Endodermal cell (in vitro differentiated cells): ENCODE measurements at places on chromosomes 16 and 17.

- no peaks in the 10 kb centered on the region for H3K4me1 ChIP-seq
- no peak overlapping the region for H3K4me3 ChIP-seq
- H3K27ac ChIP-seq: no peak overlapping the region
- H3K27me3 ChIP-seq: no peaks in the 10 kb centered on the region
- no peak for DNase-seq
Measured at GRCh38 chr17:16866436-16866835, 105.5 kb downstream of the TNFRSF13B start.

DNA sequence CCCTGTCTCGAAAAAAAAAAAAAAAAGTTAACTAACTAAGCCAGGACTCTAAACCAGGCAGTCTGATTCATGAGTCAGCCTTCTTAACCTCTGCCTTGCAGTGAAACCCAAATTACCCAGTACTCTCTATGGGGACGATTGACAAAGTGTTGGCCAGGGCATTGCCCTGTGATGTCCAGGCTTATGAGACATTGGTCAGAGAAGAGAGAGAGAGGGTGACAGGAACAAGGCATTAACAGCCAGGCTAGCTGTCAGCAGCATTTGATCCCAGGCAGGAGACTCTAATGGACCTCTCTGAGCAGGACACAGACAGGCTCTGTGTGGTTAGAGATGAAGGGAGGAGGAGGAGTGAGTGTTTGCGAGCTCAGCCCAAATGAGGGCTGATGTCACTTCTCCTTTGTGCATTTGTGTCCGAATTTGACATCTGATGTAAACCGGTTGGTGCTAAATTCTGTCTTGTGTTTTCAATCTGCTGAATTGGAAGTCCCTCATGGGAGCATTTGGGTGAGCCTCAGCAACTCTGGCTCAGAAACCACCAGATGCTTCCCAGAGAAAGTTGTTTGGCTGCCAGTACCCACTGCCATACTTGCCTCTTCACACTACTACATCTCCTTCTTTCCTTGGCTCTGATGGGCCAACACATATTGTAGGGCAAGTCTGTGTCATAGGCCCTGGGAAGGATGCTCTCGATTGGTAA is 4.3 kb upstream of the MYL4 start:
- no peak for DNase-seq
- H3K27me3 ChIP-seq: no peaks in the 10 kb centered on the region
- H3K27ac ChIP-seq: no peak overlapping the region

DNA sequence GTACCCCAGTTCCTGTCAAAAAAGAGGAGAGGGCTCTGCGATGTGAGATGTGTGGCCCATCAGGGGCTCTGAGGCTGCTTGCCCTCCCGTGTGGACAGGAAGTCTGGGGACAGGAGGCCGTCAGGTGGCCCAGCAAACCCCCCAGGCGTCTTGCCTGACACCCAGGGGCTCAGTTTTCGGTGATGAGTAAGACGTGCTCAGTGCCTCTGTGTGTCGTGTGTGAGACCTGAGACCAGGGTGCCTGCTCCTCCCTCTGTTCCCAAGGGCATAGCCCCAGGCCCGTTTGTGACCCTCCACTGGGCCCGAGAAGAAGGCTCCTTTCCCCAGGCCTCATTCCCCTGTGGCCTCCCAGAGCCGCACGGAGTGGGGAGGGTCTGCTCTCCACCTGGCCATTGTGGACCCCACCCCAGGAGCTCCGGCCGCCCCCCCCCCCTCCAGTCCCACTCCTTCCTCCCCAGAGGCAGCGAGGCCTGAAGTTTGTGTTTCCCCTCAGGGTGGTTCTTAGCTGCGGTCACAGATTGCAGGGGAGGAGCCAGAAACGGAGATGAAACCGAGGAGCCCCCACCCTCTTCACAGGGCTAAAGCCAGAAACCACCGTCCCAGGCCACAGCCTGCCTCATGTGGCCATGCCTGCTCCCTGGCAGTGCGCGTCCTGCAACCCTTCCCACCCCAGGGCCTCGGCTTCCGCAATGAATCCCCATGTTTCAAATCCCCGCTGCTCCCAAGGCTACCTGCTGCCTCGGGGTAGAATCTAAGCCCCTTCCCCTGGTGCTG is 4.9 kb upstream of the ACTG1 start:
- H3K4me3 ChIP-seq: peak overlapping the region; percentile 93

DNA sequence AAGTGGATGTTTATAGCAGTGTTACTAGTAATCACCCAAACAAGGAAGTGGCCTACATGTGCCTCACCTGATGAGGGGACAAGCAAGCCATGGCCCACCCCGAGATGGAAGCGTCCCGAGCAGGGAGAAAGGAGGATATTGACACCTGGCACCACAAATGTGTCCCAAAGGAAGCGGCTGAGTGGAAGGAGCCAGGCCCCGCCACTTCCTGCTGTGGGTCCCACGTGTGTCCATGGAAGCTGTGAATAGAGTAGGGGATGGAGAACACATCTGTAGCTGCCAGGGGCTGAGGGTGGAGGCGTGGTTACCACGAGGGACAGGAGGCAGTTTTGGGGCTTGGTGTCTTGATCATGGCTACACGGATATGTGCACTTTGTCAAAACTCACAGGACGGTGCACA is 49.2 kb downstream of the KCNJ12 start:
- H3K27me3 ChIP-seq: no peaks in the 10 kb centered on the region
- no peaks in the 10 kb centered on the region for H3K36me3 ChIP-seq
- no peak overlapping the region for H3K4me3 ChIP-seq
- peak; percentile 38 for DNase-seq
- H3K4me1 ChIP-seq: no peaks in the 10 kb centered on the region

DNA sequence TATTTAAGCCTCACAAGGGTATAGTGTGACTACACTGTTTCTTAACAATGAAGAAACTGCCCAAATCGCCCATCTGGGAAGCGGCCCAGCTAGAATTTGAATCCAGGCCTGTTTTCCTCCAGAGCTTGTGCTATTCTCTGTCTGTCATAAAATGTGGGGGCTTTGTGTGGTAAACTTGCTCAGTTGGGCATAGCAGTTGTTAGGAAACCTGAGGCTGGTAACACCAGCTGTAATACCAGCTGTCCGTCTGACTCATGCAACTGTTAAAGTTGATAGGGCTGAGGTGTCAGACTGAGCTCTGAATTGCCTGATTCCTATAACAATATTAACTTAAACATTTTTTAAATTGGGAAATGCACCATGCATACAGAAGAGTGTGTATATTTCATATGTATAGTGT is 9.3 kb downstream of the NOD2 start:
- no peak overlapping the region for H3K27ac ChIP-seq
- H3K4me1 ChIP-seq: no peaks in the 10 kb centered on the region
- no peak for DNase-seq
- H3K4me3 ChIP-seq: no peak overlapping the region

DNA sequence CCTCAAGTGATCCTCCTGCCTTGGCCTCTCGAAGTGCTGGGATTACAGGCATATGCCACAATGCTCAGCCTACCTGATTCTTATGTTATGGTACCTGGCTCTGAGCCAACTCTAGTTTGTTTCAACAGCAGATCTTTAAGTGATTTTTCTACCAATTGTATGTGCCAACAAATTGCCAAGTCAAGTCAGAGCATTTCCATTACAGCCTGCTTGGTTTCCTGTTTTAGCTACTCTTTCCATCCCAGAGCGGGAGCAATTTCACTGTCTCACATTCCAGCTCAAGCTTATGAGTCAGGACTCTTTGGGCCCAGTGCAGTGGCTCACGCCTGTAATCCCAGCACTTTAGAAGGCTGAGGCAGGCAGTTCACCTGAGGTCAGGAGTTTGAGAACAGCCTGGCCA is 30.8 kb upstream of the RBBP6 start:
- H3K27me3 ChIP-seq: peaks cover 8% of the 10 kb centered on the region
- no peaks in the 10 kb centered on the region for H3K4me1 ChIP-seq
- H3K36me3 ChIP-seq: no peaks in the 10 kb centered on the region
- no peak overlapping the region for H3K27ac ChIP-seq

DNA sequence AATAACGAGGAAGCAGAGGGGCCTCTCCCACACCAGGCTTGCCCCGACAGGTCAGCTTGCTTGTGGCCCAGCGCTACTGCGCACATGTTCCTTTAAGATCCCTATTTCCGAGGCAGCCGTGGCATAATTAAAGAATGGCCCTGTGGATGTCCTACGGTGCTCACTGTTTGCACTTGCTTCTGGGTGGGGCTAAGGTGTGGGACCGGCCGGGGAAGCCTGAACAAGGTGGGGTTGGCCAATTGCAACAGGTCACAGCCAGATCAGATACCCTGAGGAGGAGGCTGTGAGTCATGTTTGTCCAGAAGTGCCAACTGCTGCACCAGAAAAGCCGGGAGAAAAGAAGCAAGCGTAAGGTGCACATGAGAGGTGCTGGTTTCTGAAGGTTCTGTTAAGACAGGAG is 158.5 kb upstream of the CACNG5 start:
- H3K4me3 ChIP-seq: no peak overlapping the region
- no peak overlapping the region for H3K27ac ChIP-seq
- H3K27me3 ChIP-seq: no peaks in the 10 kb centered on the region
- no peaks in the 10 kb centered on the region for H3K4me1 ChIP-seq
- H3K36me3 ChIP-seq: no peaks in the 10 kb centered on the region

GRCh38 chr16:53111078-53111791 is 56.4 kb downstream of the CHD9 start:
- H3K4me1 ChIP-seq: peaks cover 6% of the 10 kb centered on the region
- H3K27ac ChIP-seq: no peak overlapping the region
- no peak for DNase-seq
- H3K4me3 ChIP-seq: peak overlapping the region; percentile 39
- no peaks in the 10 kb centered on the region for H3K36me3 ChIP-seq

DNA sequence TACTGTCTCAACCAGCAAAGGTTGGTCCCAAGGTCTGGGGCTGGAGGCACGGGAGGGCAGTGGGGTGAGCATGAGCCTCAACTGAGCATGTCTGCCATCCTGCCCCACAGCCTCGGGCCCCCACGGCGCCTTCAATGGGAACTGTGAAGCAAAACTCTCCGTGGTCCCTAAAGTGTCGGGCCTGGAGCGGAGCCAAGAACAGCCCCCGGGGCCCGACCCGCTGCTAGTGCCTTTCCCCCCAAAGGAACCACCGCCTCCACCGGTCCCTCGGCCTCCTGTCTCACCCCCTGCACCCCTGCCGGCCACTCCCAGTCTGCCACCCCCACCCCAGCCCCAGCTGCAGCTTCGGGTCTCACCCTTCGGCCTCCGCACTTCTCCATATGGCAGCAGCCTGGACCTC is 4.2 kb downstream of the FBRS start:
- peaks cover 64% of the 10 kb centered on the region for H3K36me3 ChIP-seq
- DNase-seq: no peak
- H3K27me3 ChIP-seq: no peaks in the 10 kb centered on the region
- H3K27ac ChIP-seq: no peak overlapping the region
- H3K4me3 ChIP-seq: no peak overlapping the region

DNA sequence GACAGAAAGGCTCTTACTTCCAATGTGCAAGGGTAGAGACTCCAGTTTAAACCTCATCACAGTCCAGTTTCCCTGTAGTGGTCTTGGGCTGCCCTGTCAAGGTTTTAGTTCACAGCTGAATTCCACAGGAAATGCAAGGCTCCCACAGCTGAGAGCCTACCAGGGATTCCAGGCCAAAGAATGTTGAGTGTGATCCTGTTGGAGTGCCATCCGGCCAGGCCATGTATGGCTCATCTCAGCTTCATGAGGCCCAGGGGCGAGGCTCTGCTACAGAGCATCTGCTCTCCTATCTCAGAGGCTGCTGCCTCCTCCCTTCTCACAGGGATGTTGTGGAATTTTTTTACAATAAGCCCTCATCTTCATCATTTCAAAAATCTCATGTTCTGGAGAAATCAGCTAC is 239.8 kb upstream of the CCL2 start:
- DNase-seq: peak; percentile 49
- no peaks in the 10 kb centered on the region for H3K27me3 ChIP-seq
- no peak overlapping the region for H3K27ac ChIP-seq
- no peaks in the 10 kb centered on the region for H3K4me1 ChIP-seq
- no peak overlapping the region for H3K4me3 ChIP-seq

- H3K36me3 ChIP-seq: no peaks in the 10 kb centered on the region
- H3K27ac ChIP-seq: no peak overlapping the region
- H3K27me3 ChIP-seq: no peaks in the 10 kb centered on the region
- DNase-seq: no peak
- H3K4me3 ChIP-seq: no peak overlapping the region
Measured at GRCh38 chr16:63467513-63467912, 1431.3 kb upstream of the CDH8 start.

- no peaks in the 10 kb centered on the region for H3K27me3 ChIP-seq
- no peak overlapping the region for H3K4me3 ChIP-seq
- no peak overlapping the region for H3K27ac ChIP-seq
- DNase-seq: peak; percentile 73
- peaks cover 11% of the 10 kb centered on the region for H3K4me1 ChIP-seq
Measured at GRCh38 chr16:26058326-26058725, 366.6 kb downstream of the HS3ST4 start.

GRCh38 chr17:49635121-49635520 is 42.8 kb downstream of the SPOP start:
- H3K36me3 ChIP-seq: peaks cover 14% of the 10 kb centered on the region
- no peak overlapping the region for H3K4me3 ChIP-seq
- no peak overlapping the region for H3K27ac ChIP-seq

- no peak overlapping the region for H3K27ac ChIP-seq
- DNase-seq: peak; percentile 72
- H3K36me3 ChIP-seq: no peaks in the 10 kb centered on the region
- H3K4me1 ChIP-seq: peaks cover 9% of the 10 kb centered on the region
Measured at GRCh38 chr17:75078284-75079022, 9.3 kb upstream of the SLC16A5 start.

- no peak overlapping the region for H3K27ac ChIP-seq
- no peak for DNase-seq
- peaks cover 8% of the 10 kb centered on the region for H3K36me3 ChIP-seq
- H3K4me3 ChIP-seq: no peak overlapping the region
- no peaks in the 10 kb centered on the region for H3K27me3 ChIP-seq
- H3K4me1 ChIP-seq: peaks cover 6% of the 10 kb centered on the region
Measured at GRCh38 chr16:22031483-22032083, 23.7 kb downstream of the MOSMO start.

GRCh38 chr17:74227271-74228080 is 14.1 kb downstream of the TTYH2 start:
- H3K27ac ChIP-seq: no peak overlapping the region
- no peaks in the 10 kb centered on the region for H3K36me3 ChIP-seq
- H3K4me1 ChIP-seq: peaks cover 4% of the 10 kb centered on the region
- DNase-seq: no peak

DNA sequence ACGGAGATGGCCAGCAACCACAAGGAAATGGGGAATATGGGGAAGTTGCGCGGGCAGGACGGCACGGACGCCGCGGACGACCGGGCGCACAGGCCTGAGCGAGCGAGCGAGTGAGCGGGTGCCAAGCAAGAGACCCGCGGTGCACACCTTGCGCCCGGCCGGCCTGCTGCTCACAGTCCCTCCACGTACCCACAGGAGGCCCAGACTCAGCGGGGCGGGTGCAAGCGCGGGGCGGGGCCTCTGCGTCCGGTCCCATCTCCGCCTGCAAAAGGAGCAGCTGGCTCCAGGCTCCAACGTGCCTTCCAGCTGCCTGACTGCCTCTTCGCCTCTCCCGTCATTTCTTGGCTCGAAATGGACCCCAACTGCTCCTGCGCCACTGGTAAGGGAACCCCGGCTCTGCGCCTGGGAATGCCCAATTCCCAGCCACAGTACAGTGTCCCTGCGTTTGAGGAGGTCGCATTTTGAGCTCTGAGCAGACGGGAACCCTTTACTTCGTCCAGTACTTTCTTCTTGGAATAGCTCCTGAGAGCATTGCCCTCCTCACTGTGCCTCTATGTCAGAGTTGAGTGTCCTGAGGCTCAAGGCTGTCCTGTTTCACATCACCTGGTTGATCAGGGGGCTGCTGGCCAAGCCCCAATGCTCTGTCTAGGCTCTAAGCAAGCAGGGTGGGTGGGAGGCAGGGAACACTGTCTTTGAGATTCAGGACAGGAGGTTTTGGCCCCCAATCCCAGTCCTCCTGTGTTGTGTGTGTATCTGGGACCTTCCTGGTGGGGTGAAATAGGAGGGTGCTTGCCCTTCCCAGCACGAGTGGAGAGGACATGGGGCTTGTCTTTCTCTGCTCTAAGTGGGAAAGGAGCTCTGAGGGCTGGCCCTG is 8.1 kb upstream of the MT1E start:
- peak; percentile 85 for DNase-seq
- H3K36me3 ChIP-seq: no peaks in the 10 kb centered on the region
- no peak overlapping the region for H3K27ac ChIP-seq
- no peaks in the 10 kb centered on the region for H3K4me1 ChIP-seq
- H3K27me3 ChIP-seq: peaks cover 70% of the 10 kb centered on the region
